Stimulated activated CD8-positive, alpha-beta memory T cell treated with anti-CD3 and anti-CD28 coated beads, Interleukin-4, amount 100 ng/mL, for 4 hours (primary cell): ENCODE measurements at places on chromosomes 2 and 18.

DNA sequence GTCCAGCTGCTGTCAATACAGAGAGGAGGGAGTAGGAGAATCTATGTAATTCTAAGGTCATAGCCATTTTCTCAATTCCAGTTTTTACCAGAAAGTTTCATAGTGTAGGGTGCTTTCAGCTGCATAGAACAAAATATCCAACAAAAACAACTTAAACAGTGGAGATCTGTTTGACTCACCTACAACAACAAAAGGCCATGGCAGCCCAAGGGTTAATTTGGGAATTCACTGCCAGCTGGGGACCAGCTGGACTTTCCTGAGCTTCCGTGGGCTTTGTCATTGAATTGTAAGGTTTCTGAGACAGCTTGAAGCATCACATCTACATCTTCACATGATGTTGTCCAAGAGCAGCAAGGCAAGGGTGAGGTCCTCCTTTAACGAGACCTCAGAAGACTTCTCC, 512.7 kb downstream of the IRS1 start:
- DNase-seq = no peak

- DNase-seq = no peak
Measured at GRCh38 chr2:85642725-85643124, 25.3 kb downstream of the SFTPB start.

DNA sequence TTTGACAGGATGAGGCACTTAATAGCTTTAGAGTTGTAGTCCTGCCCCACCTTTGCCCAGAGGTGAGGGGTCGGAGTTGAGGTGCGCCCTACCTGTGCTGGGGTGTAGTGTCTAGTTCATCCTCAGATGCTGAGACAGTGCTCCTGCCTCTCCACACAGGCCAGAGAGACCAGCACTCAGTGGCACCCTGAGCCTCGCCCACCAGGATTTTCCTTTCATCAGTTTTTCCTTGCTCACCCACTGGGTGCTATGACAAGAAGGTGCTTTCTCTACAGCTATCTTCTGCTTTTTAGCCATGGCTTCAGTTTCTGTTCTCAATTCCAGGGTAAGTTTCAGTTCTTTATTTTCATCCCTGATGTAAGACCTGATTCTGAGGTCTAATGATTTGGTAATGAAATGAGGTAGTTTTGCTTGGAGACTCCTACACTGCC, 16.8 kb upstream of the TMEM131 start:
- no peak for DNase-seq

- no peak for DNase-seq
Measured at GRCh38 chr2:85215448-85216401, 82.5 kb downstream of the TCF7L1 start.

DNA sequence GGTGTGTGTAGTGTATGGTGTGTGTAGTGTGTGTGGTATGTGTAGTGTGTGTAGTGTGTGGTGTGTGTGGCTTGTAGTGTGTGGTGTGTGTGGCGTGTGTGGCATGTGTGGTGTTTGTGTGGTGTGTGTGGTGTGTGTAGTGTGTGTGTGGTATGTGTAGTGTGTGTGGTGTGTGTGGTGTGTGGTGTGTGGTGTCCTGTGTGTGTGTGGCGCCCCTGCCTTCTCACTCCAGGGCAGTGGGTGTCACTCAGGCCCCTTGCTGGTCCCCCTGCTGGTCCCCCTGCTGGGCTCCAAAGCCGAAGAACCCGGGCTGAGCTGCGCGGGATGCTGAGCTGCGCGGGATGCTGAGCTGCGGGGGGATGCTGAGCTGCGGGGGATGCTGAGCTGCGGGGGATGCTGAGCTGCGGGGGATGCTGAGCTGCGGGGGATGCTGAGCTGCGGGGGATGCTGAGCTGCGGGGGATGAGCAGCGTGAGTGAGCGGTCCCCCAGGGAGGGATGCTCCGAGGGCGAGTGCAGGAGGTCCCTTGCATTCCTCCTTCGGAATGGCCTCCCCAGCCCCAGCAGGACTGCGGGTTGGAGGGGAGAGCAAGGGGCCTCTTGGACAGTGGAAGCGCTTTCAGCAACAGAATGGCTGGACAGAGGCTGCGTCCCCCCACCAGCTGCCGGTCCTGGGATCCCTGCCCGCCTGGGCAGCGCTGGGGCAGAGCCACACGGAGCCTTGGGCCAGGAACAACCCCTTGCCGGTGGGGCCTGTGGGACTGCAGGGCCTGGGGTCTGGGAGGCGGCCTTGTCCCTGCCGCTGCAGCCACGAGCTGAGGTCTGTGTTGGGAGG, 3.4 kb upstream of the RTP5 start:
- DNase-seq = no peak

DNA sequence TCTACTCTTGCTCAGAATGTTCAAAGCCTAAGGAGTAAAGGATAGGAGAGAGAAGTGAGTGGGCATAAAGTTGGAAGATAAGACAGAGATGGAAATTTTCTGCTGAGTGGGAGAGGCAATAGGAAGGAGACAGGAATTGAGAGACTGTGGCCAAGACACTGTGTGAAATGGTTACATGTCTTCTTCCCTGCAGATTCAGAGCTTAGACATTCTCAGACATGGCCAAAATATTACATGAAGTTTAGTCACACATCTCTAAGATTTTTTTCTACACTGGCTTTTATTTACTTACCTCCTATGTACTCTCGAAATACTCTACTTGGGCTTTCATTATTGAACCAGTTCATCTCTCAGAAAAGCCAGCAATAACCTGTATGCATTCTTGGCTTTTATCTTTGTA, 363.0 kb upstream of the FANCL start:
- no peak for DNase-seq

DNA sequence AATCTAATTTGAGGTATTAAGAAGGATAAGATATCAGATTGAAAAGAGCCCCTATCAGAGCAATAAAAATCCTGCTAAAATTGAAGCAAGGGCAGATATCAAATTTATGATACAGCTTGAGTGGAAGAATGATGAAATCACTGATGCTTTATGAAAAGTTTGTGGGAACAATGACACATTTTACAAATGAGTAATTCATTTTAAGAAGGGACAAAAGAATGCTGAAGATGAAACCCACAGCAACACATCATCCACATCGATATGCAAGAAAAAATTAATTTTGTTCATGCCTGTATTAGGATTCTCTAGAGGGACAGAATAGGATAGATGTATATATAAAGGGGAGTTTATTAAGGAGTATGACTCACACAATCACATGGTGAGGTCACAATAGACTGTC, 355.6 kb upstream of the GYPC start:
- no peak for DNase-seq

DNA sequence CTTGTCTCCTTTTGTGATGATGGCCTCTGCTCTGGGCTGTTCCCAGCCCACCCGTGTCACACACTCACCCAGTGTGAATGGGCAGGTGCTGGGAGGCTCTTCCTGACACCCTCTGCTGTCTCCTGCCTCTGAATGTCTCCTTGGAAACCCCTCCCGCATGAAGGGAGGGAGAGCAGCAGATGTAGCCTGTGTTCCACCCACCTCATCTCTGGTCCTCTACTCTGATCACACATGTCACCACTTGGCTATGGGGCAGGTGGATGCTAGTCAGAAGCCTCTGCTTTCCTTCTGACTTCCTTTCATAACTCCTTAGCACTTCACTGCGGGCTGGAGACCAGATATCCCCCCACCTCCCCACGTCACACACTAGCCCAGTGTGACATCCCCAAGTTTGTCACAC, 23.9 kb downstream of the EFR3B start:
- DNase-seq = no peak

- DNase-seq = no peak
Measured at GRCh38 chr2:12652723-12653122, 64.0 kb upstream of the TRIB2 start.

DNA sequence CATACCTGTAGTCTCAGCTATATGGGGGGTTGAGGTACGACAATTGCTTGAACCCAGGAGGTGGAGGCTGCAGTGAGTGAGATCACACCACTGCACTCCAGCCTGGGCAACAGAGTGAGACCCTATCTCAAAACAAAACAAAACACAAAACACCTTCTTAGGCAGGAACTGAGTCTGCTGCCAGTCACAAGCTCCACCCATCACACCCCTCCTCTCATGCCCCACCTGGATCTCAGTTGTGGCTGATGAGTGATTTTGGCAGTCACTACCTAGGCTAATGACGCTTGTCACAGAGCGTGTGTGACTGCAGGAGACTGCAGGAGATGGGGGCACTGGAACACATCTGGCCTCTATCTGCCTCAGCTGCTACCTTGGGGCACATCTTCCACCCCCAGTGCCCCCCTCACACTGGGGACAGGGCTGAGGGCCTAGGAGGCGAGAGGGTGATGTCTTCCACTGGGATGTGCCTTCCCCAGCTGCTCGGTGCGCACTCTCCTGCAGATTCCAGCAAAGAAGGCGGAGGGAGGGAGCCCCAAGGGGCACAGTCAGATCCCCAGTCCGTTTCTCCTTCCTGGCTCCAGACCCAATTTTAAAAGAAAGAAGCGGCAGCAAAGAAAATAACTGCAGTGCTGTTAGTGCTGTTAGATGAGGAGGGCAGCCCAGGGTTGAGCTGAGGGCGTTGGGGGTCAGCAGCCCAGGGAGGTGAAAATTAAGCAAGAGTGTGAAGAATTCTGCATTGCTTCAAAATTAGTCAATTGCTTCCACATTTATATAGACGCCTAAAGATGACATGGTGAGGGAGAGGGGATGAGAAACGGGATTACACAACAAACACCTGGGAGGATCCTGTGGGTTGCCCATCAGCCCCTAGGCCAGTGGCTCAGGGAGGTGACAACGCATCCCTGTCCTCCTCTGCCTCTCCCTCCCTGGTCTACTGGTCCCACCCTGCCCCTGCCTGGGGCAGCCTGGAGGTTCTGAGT, 143.6 kb upstream of the HAAO start:
- DNase-seq = no peak

GRCh38 chr2:109611467-109612095, 2.2 kb downstream of the SEPTIN10 start:
- no peak for DNase-seq

DNA sequence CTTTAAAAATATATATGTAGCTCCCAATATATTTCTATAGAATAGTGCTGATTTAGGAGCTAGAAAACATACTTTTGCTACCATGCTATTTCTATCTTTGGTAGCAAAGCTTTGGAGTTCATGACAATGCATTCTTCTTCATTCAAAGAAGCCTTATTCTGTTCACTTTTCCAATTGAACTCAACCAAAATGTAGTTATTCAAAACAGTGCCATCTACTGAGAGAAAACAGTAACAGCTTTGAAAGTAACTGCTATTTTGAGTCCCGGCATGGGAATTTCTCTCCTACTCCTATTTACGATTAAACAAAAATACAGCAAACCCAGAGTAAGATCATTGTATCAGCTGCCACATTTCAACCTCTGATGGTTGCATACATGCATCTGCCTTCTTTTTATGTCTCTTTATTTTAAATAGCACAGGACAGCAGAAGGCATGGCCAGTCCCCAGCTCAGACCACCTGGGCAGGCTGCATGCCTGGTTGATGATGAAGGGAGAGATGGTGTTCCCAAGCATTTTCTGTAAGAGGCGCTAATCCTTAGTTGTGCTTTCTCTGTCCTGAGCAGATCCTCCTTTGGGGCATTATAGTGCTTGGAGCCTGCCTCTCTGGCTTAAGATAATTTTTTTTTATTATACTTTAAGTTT, 69.7 kb upstream of the SULT1C3 start:
- no peak for DNase-seq

DNA sequence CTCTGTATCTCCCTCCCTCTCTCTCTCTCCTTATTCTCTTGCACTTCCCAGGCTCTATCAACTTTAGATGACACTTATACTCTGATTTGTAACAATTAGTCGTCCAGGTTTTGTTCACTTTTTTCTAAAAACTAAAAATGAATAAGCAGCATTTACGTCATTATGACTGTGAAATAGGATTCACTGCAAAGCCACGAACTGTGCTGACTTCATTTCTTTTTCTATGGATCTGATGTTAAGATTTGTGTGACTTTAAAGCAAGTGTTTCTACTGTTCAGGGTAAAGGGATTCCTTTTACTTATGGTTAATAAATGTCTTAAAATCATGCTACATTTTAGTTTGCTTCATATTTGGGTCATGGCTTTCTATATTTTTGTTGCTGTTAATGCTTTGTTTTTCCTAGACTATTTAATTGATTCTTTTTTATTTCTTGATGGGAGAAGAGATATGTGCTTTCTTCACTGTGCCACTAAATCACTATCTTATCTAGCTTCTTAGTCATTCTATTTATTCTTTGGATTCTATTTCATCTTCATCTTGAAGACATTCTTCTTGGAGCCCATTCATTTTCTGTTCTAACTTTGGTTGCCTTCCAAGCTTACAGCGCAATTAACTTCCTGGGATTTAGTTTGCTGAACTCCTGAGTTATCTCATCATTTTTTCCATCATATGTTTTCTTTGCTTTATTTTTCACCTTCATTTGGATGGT, 480.4 kb upstream of the TRIB2 start:
- DNase-seq = no peak

DNA sequence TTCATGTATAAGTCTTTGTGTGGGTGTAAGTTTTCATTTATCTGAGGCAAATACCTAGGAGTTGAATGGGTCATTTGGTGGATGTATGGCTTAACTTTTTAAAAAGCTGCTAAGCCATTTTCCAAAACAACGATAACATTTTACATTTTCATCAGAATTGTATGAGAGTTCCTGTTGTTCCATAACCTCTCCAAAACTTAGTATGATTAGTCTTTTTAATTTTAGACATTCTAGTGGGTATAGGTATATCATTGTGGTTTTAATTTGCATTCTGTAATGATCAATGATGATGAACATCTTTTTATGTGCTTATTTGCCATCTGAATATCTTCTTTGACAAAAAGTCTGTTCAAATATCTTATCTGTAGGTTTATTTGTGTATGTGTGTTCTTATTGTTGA, 74.4 kb upstream of the UGP2 start:
- no peak for DNase-seq

- DNase-seq = no peak
Measured at GRCh38 chr2:50649626-50650402, 382.1 kb downstream of the NRXN1 start.

DNA sequence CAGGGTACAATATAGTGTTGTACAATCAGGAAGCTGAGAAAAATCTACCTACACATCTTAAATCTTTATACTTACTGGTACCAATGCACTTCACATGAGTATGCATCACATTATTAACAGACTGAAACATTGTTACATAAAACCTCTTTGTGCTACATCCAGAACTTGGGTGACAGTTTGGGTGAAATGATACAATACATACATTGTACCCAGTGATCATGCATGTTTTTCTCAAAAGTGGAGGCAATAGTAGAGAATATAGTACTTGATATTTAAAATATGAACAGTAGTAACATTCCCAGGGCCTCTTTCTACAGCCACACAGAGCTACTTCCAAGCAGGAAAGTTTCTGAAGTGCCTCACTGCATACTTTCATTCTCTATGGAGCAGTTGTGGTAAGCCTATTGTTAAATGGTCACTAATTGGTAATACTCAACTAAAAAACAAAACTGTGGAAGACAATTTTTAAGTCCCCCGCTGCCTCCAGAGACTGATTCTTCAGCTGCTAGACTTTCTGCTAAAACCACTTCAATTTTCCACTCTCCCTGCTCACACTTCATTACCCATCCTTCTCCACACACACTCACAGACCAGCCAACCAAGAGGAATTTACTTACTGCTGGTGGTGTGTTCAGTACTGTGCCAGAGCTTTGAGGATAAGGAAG, 22.9 kb upstream of the GRB14 start:
- DNase-seq = no peak
